ENCODE measurements at places on chromosomes 12 and 14. TPM values are rescaled to one million over a fixed set of nuclear protein-coding genes. Genes with fewer than 3 reads are reported as not detected.

- H3K4me3 ChIP-seq, result peak overlapping the region; percentile 33
- DNase-seq, result peak; percentile 91
- no peaks in the 10 kb centered on the region for H3K27me3 ChIP-seq
These were observed 54.0 kb downstream of the SLC38A1 start for GRCh38 chr12:46214668-46215436.

- H3K4me3 ChIP-seq, result no peak overlapping the region
- DNase-seq, result no peak
- H3K27me3 ChIP-seq, result no peaks in the 10 kb centered on the region
- H3K36me3 ChIP-seq, result no peaks in the 10 kb centered on the region
- no peak overlapping the region for H3K27ac ChIP-seq
These were observed 23.8 kb downstream of the PITPNM2 start for GRCh38 chr12:123127182-123127495.

DNA sequence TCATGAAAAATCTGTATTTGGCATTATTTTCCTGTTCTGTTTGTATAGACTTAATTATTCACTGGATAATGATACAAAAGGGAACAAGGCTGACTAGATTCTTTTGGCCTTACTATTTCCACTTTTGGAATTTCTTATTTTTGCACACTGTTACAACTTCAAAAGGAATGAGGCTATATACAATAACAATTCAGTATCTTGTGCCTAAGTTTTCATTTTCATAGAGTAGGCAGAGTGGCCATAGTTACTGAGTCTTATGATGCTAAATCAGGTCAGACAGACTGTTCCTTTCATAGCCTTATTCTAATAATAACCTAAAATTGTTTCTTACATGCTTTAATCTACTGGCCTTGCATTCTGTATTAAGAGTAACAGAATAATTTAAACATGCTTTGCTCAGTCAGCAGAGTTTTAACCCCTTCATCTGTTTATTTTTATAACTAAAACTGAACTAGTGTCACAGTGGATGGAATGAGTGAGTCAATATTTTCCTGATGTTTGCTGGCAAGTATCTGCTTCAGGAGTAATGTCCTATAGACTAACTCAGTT lies 10.5 kb downstream of the TTC8 start:
- no peaks in the 10 kb centered on the region for H3K36me3 ChIP-seq
- no peak overlapping the region for H3K4me3 ChIP-seq
- no peaks in the 10 kb centered on the region for H3K4me1 ChIP-seq
- no peak overlapping the region for H3K27ac ChIP-seq

The KRT86 gene
- not detected for polyA plus RNA-seq

DNA sequence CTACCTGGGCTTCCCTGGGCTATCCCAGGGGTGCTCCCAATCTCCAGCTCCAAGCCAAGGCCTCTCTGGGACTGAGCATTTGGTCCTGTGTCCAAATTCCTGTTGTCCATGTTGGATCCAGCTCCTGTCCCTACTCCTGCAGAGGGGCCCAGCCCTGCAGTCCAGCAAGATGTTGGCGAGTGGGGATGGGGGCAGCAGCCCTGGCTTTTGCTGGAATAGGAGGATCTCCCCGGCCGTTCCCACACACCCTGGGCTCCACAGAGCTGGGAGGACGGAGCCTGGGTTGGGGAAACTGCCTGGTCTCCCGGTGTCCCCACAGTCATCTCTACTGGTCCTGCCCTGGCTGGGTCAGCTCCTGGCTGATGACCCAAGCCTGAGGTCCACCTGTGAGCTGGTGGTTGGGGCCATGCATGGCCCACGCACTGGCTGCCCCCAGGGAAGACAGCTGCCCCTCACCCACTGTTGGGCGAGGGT lies 219.6 kb upstream of the C14orf180 start:
- no peak overlapping the region for H3K4me3 ChIP-seq
- no peak overlapping the region for H3K27ac ChIP-seq
- DNase-seq, result no peak
- no peaks in the 10 kb centered on the region for H3K36me3 ChIP-seq

DNA sequence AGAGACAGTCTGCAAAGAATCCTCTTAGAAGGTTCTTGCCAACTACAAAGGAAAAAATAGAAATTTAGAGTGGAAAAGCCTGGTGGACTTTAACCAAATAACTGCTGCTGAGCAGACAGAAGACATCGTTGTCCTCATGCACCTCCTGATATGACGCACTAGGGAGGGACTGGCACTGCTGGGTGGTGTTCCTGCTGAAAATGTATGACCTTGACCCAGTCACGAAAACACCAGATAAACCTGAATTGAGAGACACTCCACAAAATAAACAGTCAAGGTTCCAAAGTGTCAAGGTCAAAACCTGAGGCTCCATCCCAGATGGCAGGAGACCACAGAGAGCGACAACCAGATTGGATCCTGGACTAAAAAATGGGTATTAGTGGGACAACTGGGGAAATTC lies 61.9 kb downstream of the CHGA start:
- no peak for DNase-seq
- H3K36me3 ChIP-seq, result peaks cover 19% of the 10 kb centered on the region
- no peak overlapping the region for H3K4me3 ChIP-seq
- no peaks in the 10 kb centered on the region for H3K27me3 ChIP-seq
- no peaks in the 10 kb centered on the region for H3K4me1 ChIP-seq

DNA sequence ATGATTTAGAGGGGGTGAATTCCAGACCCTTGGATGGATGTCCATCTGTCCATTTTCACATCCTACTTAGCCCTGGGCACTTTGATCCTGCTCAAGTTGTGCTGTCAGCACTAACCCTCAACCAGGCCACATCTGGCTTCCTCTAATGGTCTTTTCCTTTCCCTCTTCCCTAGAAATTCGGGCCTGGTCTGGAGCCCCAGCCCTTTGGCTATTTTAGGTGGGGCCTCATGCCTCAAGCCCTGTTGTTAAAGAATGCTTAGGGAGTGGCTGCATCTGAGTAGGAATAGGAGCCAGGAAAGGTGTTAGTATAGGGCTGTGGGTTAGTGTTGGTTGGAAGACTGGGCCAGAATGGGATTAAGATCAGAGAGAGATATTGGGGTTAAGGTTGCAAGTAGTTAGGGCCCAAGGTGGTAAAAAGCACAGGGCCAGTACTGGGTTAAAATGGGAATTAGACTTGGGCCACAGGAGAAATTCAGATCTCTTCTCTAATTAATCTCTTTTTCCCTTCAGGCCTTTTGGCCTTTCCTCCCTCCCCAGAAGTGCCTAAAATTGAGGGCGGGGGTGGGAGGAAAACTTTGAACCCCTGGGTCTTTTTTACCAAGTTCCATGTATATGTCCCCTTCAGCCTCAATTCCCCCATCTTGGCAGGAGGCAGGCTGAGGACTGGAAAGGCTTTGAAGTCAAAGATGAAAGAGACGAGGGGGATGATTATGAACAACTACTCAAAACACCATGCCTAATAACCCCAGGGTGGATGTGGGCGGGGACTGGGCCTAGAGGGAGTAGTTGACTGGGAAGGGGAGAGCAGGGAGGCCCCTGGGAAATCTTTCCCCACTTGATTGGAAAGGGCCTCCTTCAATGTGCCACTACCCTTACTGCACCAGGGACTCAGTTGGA lies 4.0 kb upstream of the ZNF385A start:
- no peaks in the 10 kb centered on the region for H3K36me3 ChIP-seq
- no peak overlapping the region for H3K4me3 ChIP-seq
- H3K27me3 ChIP-seq, result no peaks in the 10 kb centered on the region
- peaks cover 4% of the 10 kb centered on the region for H3K4me1 ChIP-seq
- H3K27ac ChIP-seq, result no peak overlapping the region
- no peak for DNase-seq

DNA sequence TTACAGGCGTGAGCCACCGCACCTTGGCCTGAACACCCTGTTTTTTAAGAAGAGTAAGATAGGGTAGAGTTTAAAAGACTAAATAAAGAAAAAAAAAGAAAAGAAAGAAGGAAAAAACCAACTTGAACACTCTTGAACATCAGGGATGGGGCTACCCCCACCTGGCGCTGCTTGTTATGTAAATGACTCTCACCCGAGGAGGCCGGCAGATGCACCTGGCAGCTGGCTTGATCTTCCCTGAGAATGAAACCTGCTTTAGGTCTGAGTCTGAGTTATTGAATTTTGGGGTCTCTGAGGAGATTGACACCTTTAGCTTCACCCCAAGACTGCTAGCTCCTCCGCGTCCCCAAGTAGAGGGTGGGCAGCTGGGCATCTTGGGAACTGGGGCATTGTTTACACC lies 15.5 kb upstream of the MEG3 start:
- no peaks in the 10 kb centered on the region for H3K27me3 ChIP-seq
- H3K27ac ChIP-seq, result no peak overlapping the region
- no peak for DNase-seq
- no peaks in the 10 kb centered on the region for H3K4me1 ChIP-seq

DNA sequence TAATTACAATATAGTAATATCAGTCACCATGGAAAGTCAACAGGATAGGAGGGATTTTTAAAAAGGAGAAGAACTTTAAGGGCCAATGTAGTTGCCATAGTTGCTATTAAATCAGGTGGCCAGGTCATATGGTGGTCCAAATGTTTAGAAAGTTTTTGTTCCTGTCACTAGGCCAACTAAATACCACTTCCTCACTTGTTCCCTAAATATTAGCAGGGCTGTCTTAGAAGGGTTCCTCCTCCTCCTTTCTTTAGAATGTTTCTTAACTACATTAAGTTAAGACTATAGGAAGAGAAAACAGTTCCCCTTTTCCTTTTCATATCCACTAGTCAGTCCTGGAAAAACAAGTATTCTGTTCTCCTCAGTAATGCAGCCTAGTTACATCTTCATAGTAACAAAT lies 50.3 kb downstream of the MON2 start:
- no peaks in the 10 kb centered on the region for H3K27me3 ChIP-seq
- peaks cover 7% of the 10 kb centered on the region for H3K36me3 ChIP-seq
- no peak for DNase-seq
- H3K4me3 ChIP-seq, result no peak overlapping the region
- no peak overlapping the region for H3K27ac ChIP-seq
- H3K4me1 ChIP-seq, result no peaks in the 10 kb centered on the region

DNA sequence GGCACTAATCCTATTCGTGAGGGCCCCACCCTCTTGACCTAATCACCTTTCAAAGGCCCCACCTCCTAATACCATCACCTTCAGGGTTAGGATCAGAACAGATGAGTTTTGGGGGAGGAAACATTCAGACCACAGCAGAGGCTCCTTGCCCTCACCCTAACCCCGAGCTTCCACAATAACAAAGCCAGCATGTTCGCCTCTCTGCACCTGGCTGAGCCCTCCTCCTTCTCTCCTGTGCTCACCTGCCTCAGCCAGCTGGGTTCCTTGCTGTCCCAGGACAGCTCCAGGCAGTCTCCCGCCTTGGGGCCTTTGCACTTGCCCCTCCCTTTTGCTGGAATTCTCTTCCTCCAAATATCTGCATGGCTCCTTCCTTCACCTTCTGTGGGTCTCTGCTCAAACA lies 9.7 kb upstream of the RAN start:
- no peak overlapping the region for H3K4me3 ChIP-seq
- no peaks in the 10 kb centered on the region for H3K4me1 ChIP-seq
- no peaks in the 10 kb centered on the region for H3K27me3 ChIP-seq
- H3K36me3 ChIP-seq, result no peaks in the 10 kb centered on the region
- no peak for DNase-seq
- no peak overlapping the region for H3K27ac ChIP-seq

The ADCY4 gene
- polyA plus RNA-seq, result 0.25 TPM

The PSMB5 gene
- polyA plus RNA-seq, result 74.2 TPM

DNA sequence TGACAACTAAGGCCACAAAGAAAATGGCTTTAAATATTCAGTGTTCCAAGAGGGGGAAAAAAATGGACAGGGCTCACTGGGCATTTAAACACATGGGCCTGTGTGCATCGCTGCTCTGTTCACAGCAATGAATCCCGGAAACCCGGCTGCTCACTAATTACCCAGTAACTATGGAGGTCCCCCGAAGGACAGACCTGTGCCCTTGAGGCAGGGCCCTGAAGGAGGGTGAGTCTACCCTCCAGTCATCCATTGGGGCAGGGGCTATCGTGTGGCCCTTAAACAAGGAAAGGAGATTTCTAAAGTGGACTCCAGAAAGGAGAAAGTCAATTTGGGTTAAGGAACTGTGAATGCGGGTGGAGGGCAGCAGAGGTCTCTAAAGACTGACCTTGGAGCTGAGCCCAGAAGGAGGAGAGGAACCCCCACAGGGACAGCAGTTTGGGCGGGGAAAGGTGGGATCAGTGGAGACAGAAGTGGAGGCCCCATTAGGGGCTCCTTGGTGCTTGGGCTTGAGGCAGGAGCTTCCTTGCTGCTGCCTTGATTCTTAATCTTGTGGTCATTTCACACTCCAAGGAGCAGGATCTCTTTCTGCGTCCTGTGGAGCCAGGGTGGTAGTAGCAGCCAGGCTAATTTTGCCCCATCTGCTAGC lies 1.4 kb upstream of the CLMN start:
- H3K27me3 ChIP-seq, result no peaks in the 10 kb centered on the region
- H3K27ac ChIP-seq, result no peak overlapping the region
- H3K4me1 ChIP-seq, result no peaks in the 10 kb centered on the region
- H3K36me3 ChIP-seq, result no peaks in the 10 kb centered on the region

DNA sequence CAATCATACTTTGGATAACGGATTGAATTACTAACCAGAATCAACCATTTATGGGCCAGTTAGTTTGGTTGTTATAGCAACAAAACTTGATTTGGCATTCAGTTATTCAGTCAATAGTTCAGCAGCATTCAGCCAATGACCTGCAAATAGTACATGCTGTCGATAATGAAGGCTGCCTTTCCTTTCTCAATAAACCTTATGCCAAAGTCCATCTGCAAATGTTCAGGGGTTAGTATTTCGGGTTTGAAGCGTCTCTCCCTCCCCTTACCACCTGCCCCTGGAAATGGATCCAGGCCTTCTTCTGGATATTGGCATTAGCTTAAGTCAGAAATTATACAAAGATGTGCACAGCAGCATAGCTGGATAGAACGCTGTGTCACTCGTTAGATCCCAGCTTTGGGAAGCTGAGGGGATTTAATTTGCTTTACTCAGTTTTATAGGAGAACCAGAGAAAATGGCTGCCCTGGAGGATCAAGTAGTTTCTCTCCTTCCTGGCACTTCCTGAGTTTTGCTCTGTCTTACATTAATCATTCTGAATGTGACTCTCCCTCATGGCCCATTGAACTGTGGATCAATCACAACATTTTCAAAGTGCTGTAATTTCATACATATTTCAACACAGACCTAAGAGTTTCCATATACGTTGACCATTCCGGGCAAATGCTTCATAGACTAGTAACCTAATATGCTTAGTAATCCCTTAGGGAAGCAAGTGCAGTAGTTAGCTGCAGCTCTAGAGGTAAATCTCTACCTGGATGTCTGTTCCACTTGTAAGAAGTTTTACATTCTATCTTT lies 46.7 kb upstream of the PTPRR start:
- H3K27me3 ChIP-seq, result no peaks in the 10 kb centered on the region
- H3K4me3 ChIP-seq, result no peak overlapping the region
- DNase-seq, result no peak
- no peaks in the 10 kb centered on the region for H3K36me3 ChIP-seq
- no peaks in the 10 kb centered on the region for H3K4me1 ChIP-seq
